Stimulated activated CD8-positive, alpha-beta memory T cell treated with anti-CD3 and anti-CD28 coated beads, Interleukin-4, amount 100 ng/mL, for 1 hour (primary cell): ENCODE measurements at places on chromosomes 4 and X.

DNA sequence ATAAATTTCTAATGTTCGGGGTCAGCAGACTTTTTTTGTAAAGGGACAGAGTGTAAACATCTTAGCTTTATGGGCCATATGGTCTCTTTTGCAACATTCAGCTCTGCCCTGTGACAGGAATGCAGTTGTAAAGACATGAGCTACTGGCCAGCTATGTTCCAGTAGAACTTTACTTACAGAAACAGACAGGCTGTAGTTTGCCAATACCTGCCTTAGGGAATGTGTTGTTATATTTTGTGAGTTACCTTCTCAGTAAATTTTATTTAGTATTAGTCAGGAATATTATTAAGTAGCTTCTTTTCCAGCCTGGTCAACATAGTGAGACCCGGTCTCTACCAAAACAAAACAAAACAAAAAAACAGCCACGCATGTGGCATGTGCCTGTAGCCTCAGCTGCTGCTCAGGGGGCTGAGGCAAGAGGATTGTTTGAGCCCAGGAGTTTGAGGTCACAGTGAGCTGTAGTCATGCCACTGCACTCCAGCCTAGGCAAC lies 48.7 kb downstream of the HTT start:
- no peak for DNase-seq

DNA sequence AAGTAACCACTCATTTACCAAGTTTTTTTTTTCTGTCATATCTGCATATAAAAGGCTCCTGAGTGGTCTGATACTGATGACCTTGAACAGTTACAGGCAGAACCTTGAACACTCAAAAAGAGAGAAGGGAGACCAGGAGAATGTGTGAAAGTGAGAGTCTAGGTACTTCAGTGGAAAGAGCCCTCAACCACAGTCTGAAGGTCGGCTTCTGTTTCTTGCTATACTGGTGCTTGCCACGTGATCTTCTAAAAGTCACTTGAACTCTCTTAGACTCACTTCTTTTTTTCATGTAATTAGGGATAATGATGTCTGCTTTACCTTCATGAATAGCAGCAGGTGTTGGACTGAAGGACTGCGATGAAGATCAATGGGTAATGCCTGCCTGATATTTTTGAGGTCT lies 22.8 kb downstream of the GABRB1 start:
- no peak for DNase-seq

- no peak for DNase-seq
These were observed 35.4 kb downstream of the BANK1 start for GRCh38 chr4:101825953-101826352.

DNA sequence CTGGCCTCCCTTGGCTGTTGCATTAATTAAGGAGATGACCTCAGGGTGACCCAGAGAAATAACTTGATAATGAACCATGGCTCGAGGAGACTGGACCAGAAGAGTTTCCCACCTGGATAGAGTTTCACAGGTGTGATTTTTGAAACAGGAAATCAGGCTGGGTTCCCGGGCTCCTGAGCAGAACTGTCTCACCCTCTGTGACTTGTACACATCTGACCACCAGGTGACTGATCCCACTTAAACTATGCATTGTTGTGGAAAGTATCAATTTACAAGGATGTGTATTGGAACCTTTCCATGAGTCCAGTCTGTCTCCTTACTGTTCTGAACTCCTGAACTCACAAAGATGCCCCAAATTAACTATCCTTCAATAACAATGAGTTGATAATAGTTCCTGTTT lies 220.3 kb downstream of the PTTG2 start:
- DNase-seq, result no peak

DNA sequence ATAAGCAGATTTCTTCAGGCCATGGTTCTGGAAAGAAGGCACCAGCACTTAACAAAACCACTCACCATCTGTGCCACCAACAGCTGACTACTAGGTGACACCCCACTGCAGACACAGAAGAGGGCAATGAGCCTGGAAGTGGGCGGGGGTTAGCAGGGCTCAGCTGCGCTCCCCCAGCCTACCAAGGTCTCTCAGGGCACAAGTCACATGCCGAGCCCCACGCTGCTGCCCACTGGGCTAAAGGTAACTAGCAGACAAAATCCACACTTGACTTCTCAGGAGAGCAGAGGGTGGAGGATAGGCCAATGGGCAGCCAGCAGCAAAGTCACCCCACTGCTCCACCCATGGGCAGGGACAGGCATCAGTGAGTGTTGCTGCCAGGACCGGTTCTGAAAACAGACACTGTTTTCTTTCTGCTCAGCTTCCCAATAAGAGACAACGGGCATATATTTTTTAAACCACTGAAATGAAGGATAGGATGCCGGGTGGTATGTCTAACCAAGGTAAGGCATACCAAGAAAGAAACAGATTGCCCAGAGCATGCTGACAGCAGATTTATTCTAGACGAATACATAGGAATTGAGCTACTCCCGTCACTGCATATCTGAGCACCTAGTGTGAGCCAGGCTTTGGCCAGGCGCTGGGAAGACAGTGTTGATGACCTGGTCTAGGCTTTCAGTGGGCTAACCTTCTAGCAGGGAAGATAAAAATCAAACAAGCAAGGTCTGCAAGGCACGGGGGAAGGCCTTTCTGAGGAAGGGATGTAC lies 20.1 kb downstream of the ACSL1 start:
- DNase-seq, result no peak

DNA sequence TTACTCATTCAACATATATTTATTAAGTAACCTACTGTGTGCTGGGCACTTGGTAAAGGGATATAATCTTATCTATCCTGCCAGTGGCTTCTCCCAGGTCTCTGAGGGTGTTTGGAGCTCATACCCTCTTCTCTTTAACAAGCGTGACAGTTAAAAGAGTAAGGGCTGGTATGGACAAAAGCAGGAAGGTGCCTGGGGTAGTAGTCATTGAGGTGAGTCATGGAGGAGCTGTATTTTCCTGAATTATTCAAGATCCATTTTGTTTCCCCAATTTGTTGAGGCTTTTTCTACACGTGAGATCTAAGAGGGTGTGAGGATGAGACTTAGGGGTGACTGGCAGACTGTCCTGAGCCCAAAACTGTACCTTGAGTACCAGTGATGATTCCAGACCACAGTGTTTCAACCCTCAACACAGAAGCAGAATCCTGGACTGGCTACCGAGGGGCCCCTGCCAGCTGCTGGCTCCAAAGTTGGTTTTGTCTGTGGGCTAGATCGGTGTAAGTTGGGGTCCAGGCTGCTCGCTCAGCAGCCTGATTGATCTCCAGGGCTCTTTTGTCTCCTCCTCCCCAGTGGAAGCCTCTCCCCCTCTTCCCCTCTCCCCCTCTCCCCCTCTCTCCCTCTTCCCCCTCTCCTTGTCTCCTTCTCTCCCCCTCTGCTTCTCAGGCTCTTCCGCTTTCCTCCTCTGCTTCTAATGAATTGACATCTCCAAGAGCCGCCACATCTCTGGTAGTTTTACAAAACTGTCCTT lies at the start of gene DRP2:
Gene DRP2, plus strand, starts transcription at position 671 of the 748 bp plus-strand sequence. CDS start 11,862 bp downstream, outside the sequence.
- DNase-seq, result no peak

DNA sequence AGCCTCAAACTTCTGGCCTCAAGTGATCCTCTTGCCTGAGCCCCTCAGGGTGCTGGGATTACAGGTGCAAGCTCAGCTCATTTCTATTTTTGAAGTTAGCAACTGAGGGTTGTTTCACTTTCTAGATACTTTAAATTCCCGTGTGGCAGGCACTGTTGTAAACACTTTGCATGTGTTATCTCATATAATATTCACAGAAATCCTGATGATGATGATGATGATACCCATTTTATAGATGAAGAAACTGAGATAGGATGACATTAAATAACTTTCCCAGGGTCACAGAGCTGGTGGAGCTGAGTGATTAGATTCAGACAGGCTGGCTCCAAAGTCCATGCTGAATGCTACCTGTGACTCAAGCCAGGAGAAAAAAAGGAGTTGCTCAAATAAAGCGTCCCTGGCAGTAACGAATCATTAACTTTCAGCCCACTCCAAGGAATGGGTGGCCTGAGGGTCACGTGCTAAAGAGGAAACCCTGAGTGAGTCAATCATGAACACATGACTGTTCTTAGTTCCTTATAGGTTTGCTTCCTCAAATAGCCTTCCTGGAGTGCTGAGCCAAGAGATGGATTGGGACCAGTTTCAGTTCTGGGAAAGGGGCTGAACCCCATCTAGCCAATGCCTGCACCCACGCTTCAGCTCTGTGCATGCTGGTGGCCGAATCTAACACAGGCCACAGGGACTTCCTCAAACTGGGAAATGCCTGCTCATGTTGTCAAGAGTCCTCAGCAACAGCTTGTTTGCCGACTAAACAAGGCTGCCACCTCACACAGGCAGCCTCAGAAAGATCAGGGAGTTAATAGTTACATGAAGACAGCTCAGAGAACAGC lies 52.8 kb downstream of the RBM47 start:
- no peak for DNase-seq

DNA sequence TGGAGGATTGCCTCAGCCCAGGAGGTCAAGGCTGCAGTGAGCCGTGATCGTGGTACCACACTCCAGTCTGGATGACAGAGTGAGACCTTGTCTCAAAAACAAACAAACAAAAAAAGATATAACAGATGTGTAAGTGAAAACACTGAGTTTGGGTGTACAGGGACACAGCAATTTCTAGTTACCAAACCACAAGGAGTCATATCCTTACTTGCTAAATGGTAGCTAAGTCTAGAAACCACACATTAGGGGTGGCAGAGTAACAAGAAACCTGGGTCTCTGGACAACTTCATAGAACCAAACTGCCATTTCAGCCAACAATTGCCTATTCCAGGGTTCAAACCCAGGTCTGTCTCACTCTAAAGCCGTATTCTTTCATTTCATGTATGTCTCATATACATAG lies 20.8 kb downstream of the PPEF2 start:
- DNase-seq, result no peak

DNA sequence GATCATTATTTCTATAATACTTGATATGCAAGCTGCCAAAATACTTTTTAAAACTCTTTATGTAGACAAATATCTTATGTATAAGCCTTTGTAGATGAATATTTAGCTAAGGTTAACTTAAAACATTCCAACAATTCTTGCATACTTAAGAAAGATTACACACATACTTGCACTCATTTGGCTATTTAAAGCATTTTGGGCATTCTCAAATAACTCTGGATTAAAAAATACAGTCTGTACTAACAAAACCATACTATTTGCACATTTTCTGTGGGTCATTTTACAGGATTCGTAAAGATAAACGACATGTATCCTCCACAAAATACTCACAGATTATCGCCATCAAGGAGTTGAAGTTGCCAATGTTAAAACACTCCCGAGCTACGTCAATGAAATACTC lies 26.5 kb downstream of the RASGEF1B start:
- DNase-seq, result no peak

DNA sequence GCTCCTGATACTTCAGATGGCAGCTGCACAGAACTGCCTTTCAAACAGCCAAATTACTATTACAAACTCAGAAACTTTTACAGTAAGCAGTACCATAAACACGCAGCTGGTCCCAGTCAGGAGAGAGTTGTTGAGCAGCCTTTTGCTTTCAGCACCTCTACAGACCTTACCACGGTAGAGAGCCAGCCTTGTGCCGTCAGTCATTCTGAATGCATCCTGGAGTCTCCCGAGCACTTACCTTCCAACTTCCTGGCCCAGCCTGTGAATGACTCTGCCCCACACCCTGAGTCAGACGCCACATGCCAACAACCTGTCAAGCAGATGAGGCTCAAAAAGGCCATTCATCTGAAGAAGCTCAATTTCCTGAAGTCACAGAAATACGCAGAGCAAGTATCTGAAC lies 12.4 kb downstream of the ZBTB49 start:
- no peak for DNase-seq

DNA sequence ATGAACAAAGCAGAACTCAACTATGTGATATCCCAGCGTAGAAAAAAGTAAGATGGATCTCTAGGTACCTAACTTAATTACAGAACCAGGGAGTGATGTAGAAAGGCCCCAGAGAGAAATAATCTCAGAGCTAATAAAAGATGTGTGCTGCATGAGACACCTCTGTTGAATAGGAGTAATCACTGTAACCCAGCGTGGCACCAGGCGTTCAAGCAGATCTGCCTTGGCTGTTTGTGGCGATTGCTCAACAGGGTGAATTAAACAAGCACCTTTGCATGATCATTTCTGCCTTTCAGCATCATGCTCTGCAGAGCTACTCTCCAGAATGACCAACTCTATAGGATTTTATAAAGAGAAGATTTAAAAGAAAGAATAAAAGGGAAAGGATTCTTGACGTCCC lies 81.7 kb upstream of the KCNIP4 start:
- DNase-seq, result no peak

DNA sequence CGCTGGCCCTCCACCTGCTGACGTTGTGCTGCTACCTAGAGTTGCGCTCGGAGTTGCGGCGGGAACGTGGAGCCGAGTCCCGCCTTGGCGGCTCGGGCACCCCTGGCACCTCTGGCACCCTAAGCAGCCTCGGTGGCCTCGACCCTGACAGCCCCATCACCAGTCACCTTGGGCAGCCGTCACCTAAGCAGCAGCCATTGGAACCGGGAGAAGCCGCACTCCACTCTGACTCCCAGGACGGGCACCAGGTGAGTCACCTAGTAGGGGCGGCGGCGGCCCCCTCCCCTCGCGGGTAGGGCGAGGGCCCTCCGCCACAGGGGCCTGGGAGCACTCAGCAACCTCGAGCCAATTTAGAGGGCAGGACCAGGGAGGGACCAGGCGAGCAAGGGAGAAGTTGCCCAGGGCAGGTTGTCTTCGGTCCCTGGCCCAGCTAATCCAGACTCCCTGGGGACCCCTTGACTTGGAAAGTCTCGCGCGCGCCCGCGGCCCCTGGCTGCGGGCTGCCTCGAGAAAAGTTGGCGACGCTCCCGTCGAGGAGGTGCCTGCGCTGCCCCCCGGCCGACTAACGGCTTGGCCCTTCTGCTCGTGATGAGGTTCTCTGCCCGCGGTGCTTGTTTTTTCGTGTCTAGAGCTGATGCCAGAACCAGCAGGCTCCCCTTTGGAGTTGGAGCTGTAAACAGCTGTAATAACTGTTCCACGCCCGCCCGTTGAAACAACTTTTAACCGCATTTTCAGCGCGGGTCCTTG lies 717 bp downstream of the EDA start:
- no peak for DNase-seq

- DNase-seq, result no peak
These were observed 115.2 kb upstream of the TSPAN5 start for GRCh38 chr4:98773638-98774037.

DNA sequence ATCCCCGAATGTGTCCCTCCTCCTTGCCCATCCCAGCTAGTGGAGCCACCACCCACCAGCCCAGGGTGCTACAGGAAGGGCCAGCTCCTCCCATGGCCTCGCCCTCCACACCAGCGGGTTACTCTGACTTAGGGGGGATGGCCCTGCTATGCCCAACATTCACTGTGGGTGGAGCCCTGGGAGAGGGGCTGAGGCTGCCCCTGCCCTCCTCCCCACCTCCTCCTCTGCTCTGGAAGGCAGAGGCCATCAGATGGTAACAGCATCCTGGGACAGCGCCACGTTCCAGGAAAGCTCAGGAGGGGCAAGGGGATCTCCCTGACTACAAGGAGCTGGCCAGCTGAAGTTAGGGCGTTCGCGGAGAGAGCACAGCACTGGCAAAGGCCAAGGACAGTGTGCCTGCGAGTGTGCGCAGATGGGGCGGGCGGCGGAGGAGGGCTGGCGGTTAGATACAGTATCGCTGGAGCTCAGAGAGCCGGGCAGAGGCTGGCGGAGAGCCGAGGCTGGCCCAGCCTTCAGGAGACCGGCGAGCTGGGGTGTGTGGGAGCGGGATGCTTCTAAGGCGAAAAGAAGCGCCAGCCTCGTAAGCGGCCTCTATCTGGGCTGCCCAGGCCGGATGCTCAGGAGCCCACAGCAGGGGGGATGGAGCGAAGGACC lies 1.5 kb downstream of the JAKMIP1 start:
- no peak for DNase-seq
